HCT116 (cell line): ENCODE measurements at places on chromosomes 16 and 17. TPM values are rescaled to one million over a fixed set of nuclear protein-coding genes. Genes with fewer than 3 reads are reported as not detected.

The SIRT7 gene
- 62.6 TPM for total RNA-seq

- no peaks in the 10 kb centered on the region for H3K27me3 ChIP-seq
- H3K36me3 ChIP-seq, result peaks cover 14% of the 10 kb centered on the region; the same call in 1 of the 2 replicates
- no peak overlapping the region for H3K4me3 ChIP-seq
Observed at GRCh38 chr16:31133046-31133501, 2.5 kb downstream of the PRSS8 start.

The PABPN1L gene
- total RNA-seq, result 0.57 TPM

The NDRG4 gene
- 8.6 TPM for total RNA-seq

The FBXW10B gene
- 1.2 TPM for total RNA-seq
